GM10248 (cell line): ENCODE measurements at places on chromosomes 6 and 20.

- DNase-seq: no peak
Observed at GRCh38 chr6:148364056-148364824, 21.6 kb downstream of the SASH1 start.

DNA sequence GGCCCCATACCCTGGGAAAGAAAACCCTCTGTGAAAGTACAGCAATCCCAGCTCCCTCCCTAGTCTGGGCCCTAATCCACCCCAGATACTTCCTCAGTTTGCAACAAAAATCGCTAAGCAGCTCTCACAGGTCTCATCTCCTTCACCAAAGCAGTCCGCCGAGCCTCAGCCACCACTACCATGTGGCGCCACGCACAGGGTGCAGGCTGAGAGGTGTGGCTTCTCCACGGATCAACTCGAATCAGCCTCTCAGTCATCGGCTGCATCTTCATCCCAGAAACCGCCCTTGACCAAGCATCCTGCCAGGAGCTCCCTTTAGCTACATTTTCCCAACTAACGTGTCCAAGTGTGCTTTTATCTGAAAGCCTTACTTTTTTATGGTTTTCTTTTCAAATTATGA, 50.7 kb downstream of the ANKRD60 start:
- no peak for DNase-seq

GRCh38 chr6:72861059-72861458, 239.2 kb downstream of the KCNQ5 start:
- no peak for DNase-seq

DNA sequence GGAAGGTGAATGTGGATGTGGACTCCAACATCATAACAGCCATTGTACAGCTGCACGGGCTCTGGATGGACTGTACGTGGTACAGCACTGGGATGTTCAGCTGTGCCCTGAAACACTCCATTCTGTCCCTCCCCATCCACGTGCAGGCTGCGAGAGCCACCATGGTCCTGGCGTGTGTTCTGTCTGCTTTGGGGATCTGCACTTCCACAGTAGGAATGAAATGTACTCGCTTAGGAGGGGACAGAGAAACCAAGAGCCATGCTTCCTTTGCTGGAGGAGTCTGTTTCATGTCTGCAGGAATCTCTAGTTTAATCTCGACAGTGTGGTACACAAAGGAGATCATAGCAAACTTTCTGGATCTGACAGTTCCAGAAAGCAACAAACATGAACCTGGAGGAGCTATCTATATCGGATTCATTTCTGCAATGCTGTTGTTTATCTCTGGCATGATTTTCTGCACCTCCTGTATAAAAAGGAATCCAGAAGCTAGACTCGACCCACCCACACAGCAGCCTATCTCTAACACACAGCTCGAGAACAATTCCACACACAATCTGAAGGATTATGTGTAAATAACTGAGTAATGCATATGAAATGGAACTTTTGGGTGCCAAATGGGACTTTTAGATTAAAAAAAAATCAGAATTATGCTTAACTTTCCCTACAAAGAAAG, 12.1 kb downstream of the CLDN20 start:
- DNase-seq: no peak

- no peak for DNase-seq
Observed at GRCh38 chr6:132187816-132188215, 213.5 kb downstream of the MOXD1 start.
